NCI-H524 treated with DMSO at 0.1 percent for 48 hours (cell line): ENCODE measurements at places on chromosomes 4 and X.

GRCh38 chrX:70252491-70252890 lies 7.5 kb downstream of the P2RY4 start:
- DNase-seq, result no peak

DNA sequence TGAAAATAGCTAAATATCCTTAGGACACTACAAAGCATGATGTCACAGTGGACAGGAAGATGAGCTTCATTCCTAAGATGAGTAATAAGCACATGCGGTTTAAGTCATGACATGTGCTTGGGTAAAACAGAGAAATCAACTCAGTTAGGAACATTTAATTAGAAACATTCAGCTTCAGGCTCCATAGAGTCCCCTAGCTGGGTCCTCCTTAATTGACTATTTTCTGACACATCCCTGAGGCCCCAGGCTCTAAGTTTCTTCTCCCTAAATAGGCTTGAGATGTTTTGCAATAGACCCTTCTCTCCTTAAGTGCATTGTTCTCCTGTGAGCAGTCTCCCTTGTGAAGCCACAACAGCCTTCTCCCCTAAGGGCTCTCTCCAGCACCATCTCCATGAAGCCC lies 70.4 kb upstream of the ANXA3 start:
- no peak for DNase-seq

- no peak for DNase-seq
These were observed 134.7 kb downstream of the DCLK2 start for GRCh38 chr4:150212927-150213326.

GRCh38 chrX:54891573-54891972 lies 29.1 kb upstream of the TRO start:
- DNase-seq, result no peak

DNA sequence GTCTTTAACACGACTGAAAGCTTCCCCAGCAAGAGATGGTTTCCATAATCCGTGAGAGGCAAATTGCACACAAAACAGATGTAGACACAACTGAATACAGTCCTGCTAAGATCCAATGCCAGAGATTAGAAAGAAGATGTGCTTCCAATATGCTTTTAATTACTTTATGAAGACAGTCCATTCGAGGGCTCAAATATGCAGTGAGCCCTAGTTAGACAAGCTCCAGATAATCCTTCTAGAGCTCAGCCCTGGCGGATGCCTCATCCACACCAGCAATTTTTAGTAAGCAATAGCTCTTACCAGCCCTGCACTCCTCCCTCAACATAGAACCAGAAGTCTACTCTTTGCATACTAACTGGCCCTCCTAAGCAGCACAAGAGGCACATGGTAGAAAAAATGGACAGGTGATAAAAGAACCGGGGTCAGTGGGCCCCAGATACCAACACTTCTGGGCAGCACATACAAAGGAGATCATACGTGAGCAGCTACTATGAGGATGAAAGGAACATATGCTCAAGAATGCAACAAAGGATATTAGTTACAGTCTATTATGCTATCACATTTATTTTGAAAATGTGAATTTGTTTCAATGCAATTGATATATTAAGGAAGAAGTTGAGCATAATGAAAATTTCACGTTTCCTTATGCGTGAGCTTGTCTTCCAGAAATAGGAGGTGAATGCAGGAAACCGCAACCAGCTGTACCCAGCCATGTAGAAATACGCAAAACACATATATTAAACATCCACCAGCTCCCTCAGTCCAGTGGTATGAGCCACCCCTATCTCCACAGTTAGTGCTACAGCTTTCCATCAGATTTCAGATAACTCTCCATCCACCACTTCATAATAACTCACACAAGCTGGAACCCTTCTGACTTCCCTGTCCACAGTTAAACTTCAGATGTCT lies 34.3 kb downstream of the GPC4 start:
- DNase-seq, result no peak

DNA sequence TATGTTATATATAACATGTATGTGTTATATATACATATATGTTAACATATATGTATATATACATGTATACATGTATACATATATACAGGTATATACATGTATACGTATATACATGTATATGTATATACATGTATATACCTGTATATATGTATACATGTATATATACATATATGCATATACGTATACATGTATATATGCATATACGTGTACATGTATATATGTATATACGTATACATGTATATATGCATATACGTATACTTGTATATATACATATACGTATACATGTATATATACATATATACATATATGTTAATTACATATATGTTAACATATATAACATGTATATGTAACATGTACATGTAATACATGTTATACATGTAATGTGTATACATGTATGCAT lies 1077.3 kb upstream of the ADGRL3 start:
- DNase-seq, result no peak

DNA sequence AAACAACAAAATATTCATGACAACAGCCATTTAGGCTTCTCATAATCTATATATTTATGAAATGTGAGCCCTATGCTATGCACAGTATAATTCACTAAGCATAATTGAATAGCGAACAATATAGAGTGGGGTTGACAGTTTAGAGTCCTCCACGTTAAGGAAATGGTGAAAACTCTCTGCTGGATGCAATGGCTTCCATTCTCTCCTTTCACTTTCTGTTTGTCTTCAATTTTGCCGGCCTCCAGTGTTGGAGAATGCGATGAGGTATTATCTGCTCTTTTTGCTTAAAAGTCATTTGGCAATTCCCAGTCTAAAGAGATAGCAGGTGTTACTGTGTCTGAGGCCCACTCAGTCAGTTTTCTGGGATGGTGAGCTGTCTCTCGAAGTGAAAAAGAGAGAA lies 52.1 kb downstream of the NPY5R start:
- DNase-seq, result no peak

DNA sequence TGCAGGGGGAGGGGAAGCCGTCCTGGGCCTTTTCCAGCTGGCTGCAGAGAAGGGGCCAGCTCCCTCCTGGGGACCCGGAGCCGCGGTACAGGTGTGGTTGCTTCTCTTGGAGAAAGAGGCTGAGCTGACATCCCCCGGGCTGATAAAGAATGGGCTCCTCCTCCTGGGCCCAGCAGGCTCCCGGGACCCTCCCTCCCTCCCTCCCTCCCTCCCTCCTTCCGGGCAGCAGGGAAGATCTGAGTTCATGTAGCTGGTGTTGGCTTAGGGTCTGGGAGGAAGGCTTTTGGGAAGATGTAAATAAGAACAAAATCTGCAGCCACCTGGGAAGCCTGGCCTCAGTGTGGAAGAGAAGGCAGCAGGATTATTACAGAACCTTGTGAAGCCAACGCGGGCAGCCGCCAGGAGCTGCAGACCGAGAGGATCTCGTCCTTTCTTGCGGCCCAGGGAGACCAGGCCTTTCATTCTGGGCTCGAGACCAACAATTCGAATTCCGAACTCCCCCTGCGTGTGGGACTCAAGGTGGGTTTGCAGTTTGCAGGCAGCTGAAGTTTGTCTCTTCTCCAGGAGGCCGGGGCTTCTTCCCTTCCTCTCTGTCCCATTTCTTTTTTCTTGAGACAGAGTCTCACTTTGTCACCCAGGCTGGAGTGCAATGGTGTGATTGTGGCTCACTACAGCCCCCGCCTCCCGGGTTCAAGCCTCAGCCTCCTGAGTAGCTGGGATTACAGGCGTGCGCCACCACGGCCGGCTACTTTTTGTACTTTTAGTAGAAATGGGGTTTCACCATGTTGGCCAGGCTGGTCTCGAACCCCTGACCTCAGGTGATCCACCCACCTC lies at the start of gene PLCXD1:
Gene PLCXD1 (plus strand): TSS at position 216 of the 834 bp plus-strand sequence. CDS start 2,807 bp downstream, outside the sequence.
- DNase-seq, result no peak

DNA sequence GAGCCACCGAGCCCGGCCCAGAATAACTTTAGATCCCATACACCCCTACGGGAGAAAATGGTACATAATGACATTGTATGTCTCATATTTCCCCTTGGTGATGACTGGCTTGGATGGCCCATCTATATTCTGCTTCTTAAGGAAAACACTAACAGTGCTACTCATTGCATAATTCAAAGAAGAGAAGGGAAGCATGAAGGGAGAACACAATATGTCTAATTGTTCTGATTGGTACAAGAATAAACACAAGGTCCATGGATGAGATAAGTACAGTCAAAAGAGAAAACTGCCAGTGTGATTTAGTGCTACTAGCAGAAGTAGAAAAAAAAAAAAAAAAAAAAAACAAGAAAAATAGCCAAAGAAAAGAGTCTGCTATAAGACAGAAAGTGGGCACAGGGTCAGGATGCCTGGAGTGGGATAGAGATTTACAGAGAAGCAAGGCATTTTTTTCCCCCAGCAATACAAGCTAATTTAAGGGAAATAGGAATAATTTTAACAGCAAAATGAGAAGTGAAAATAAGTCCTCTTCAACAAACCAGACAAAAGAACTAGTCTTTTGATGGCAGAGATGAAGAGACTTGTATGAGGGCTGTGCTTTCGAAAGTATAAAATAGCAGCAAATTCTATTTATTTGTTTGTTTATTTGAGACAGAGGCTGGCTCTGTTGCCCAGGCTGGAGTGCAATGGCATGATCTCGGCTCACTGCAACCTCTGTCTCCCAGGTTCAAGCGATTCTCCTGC lies 96.5 kb upstream of the MAP3K15 start:
- DNase-seq, result no peak

DNA sequence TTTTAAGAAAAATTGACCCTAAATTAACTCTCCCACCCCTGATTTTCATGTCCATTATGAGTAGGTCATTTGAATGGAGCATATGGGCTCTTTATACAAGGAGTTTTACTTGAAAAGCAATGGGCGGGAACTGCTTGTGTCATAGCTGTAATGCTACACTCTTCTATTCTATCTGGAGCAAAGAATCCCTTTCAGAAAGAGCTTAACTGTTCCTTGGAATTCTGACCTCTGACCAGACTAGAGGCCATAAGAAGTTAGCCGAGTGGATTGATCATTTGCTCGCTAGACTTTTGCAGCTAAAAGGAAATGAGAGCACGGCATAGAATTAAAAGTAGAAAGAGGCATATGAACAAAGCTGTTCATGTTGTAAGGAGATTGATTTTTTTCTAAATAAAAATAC lies 79.1 kb downstream of the DOCK11 start:
- no peak for DNase-seq

DNA sequence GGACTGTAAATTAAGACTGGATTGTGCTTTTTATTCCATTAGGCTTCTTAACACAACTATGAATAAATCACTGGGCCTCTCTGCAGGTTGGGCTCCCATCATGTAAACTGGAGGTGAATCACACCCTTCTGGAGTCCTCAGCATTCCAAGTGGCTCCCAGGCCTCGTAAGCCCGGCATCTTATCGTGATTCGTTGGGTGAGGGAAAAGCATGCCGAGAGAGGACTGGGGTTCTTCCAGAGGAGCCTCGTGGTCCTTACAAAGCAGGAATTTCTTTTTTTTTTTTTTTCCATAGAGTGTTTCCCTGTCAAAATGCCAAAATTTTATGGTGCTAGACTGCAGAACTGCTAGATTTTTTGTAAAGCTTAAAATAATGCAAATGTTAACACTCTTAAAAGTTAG lies 20.0 kb downstream of the CLDN22 start:
- DNase-seq, result no peak

- DNase-seq, result no peak
These were observed 103.6 kb downstream of the CHIC2 start for GRCh38 chr4:53960843-53961242.

GRCh38 chr4:35649011-35649410 lies 595.3 kb downstream of the ARAP2 start:
- no peak for DNase-seq

DNA sequence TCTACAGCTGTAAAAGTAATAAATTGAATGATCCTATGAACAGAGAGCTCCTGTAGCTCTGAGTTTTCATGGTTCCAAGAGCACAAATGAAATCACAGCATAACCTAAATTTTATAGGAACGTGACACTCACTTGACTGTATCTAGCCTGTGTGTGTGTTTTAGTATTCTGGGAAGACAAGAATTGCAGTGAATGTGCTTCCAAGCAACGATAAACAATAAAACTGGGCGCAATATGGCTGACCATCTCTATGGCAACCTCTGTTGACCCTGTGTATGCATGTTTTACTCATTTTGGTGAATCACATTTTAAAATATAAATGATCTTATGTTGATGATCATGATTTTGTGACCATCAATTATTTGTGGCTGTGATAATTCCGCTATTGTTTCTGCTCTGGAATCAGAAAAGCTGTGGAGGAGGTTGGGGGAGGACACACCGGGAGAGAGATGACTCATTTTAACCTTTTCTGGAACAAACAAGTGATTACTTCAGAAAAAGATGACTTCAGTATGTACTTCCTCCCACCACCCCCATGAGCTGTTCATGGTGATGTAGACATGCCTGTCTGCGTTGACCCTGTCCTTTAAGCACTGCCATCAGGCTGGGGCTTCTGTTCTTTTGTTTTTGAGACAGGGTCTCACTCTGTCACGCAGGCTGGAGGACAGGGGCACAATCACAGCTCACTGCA lies 31.8 kb downstream of the USP11 start:
- no peak for DNase-seq

DNA sequence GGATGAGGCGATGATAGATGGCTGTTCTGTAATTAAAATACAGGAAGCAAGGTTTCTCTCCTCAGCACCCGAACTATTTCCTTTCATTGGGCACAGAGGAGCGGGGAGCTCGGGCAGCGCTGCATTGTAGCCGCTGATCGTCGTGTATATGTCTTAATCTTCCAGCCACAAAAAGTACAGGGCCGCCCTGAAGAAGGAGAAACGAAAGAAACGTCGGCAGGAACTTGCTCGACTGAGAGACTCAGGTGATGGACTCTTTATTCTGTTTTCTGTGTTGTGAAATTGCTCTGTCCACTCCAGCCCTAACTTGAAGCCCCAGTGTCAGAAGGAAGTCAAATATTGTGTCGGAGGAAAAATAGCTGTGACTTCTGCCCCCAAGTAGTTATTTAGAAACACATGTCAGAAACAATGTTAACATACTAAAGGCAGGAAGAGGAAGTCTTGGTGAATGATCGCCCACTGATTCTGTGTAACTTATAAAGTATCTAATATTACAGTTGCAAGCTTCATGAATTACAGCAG lies 546 bp downstream of the ZRSR2 start:
- no peak for DNase-seq

- DNase-seq, result no peak
These were observed 193.5 kb upstream of the FTHL17 start for GRCh38 chrX:31265383-31265782.

GRCh38 chr4:10299601-10300000 lies 157.6 kb downstream of the ZNF518B start:
- no peak for DNase-seq

GRCh38 chr4:112901962-112902411 lies 147.5 kb upstream of the ANK2 start:
- DNase-seq, result no peak

DNA sequence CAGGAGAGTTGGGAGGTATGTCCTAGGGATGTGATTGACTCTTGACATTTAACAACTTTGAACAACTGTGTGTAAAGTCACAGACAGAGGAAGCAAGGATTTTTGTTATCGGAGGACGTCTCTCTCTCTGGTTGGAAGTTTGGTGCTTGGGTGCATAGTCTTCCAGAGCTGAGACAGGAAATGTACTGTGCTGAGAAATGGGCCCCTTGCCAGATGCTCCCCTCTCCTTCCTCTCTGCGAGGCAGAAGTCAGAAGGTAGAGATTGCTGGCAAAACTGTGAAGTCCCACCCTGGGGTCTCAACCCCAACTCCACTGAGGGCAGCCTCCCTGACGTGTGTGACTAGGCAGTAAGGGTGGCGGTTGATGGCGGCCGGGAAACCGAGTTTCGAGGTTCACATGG lies 49.2 kb downstream of the SETD7 start:
- DNase-seq, result no peak

GRCh38 chr4:85744950-85745349 lies 270.0 kb downstream of the ARHGAP24 start:
- peak; percentile 54 for DNase-seq
